ENCODE measurements at places on chromosomes 1 and 21.

DNA sequence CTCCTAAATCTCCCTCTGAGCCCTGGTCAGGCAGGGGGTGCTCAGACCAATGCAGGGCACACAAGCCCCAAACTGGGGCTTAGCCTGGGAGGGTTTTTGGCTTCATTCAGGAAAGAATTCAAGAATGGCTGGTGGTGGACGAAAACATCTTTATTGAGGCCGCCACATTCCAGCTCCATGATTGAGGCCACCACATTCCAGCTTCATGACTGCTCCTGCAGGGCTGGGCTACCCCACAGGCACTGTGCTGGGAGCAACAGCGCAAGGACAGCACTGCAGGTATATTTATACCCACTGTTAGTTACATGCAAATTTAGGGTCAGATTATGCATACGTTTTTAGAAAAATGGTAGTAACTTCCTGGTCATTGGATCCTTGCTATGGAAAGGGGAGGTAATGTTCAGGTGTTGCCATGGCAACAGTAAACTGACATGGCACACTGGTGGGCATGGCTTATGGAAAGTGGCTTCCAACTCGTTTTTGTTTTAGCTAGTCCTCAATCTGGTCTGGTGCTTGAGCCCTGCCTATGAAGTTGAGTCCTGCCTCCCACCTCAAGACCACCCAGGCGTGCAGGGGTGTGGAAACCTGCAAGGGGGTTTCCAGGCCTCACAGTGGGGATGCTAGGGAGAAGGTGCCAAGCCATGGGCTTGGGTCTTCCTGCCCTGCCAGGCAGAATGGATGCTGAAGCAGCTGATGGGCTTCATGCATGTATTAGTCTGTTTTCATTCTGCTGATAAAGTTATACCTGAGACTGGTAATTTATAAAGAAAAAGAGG lies 348.7 kb upstream of the AJAP1 start:
- DNase-seq = no peak

GRCh38 chr1:4122513-4123160 lies 222.6 kb upstream of the C1orf174 start:
- DNase-seq = no peak

- peak; percentile 49 for DNase-seq
Observed at GRCh38 chr1:239587066-239587465, 200.7 kb downstream of the CHRM3 start.

GRCh38 chr1:1161683-1162079 lies 12.0 kb upstream of the TTLL10 start:
- DNase-seq = no peak

DNA sequence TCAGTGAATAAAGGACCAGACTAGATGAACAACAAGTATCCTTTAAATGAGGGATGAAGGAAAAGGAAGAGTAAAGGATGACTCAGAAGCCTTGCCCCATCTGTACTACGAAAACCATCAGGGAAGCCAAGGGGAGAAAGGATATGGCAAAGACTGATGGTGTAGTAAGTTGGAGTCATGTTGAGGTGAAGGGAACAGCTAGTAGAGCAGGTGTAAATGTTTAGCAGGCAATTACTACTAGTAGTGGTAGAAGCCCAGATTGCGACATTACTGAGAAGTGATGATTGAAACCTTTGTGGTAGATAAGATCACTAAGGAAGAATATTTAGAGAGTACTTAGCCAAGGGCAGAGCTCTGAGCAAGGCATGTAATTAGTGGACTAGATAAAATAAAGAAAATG lies 84.0 kb downstream of the PHTF1 start:
- DNase-seq = no peak

Data from central memory CD4-positive, alpha-beta T cell (primary cell).